Fibroblast of skin of back (primary cell): ENCODE measurements at places on chromosomes 16 and 17.

- DNase-seq = peak; percentile 31
These were observed 231.8 kb downstream of the BCAS3 start for GRCh38 chr17:60909405-60909804.

GRCh38 chr17:59427425-59427921 lies 96.0 kb downstream of the YPEL2 start:
- DNase-seq = peak; percentile 95

GRCh38 chr17:40945414-40945813 lies 8.0 kb upstream of the KRT23 start:
- no peak for DNase-seq

GRCh38 chr17:56186222-56186786 lies 33.0 kb downstream of the ANKFN1 start:
- peak; percentile 89 for DNase-seq

DNA sequence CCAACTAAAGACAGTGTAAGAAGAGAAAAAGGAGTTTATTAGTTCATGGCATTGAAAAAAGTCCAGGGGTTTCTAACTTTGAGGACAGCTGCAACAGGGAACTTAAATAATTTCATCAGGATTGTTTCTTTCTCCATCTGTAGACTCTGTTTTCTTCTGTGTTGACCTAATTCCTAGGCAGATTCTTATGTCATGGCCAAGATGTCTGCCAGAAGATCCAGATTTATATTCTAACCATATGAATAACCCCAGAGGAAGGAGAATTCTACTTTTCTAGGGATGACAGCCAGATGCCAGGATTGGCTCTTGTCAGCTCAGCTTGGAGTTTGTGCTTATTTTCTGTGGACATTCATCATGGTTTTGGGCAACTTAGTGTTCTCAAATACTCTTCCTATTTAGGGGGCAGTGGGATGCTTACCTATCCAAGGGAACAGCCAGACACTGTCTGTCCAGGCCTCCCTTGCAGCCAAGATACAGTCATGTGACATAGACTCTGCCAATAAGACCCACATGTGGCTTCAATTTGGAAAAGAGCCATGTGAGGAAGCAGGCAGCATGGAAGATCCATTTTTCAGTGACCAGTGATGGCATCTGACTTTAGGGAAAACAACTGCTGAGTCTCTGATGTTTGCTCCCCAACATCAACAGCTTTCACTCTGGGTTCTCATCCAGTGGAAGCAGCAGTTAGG lies 18.2 kb downstream of the PCTP start:
- DNase-seq = peak; percentile 11

DNA sequence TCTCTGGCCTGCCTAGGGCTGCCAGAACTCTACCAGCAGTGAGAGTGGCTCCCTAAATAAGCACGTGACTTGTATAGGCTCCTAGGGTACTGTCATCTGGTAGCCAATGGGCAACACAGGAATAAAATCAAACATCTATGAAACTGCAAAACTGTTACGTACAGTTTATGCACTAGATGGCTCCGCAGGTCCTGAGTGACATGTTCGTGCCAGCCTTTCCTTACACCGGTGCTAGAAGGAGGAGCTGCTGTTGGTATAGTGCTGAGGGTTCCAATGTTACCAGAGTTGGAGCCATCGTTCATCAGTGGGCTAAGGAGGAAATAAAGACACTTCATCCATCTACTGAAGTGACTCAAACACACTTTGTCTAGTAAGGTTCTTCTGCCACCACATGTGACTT lies 63.2 kb upstream of the TRAP1 start:
- DNase-seq = peak; percentile 26

DNA sequence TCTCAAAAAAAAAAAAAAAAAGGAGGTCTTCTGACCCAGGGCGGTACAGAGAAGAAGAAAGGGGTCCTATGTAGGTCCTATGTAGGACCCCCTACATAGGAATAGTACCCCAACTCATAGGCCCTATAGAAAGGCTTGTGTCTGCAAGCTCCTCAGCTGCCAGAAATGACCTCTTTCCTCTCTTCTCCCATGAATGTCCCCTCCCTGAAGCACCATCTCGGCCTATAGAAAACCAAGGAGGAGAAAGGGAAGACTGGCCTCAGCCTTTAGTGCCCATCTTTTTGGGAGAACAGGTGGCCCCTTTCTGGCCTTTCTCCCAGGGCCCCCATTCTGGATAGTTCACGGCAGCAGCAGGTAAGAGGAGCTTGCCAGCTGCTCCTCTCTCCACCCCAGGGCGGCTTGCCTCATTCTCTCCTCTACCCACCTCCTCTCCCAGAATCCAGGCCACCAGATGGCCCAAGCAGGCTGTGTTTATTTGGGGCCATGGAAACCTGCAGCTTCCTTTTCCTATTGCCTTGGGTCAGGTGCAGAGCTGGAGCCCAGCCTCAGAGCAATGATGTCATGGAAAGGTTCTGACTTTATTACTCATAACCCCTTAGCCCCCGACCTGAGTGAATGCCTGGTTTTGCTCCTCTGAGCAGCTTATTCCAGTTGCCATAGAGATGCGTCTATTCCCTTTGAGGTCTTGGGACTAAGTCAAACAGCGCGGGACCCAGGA lies 1.6 kb upstream of the MRPL58 start:
- peak; percentile 13 for DNase-seq

- DNase-seq = no peak
These were observed 154.6 kb downstream of the SEC14L1 start for GRCh38 chr17:77295241-77295853.

- no peak for DNase-seq
These were observed 8.5 kb downstream of the HS3ST6 start for GRCh38 chr16:1909561-1910231.

DNA sequence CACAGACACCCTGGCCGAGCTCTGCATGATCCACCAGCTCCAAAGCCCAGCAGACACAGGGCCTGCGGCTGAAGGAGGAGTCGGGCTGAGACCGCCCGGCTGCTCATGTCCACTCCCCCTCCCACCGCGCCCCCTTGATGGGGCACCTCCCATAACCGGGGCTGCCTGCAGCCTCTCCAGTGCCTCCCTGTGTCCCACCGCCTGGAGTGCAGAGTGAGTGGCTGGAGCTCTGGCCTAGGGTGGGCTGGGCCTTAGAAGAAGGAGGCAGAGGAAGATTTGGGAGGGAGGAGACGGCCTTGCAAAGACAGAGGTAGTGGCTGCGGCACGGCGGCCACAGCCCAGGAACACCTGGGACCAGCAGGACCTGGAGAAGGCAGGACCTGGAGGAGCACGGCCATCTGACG lies 4.0 kb downstream of the CBFA2T3 start:
- DNase-seq = no peak
